ENCODE measurements at places on chromosomes 12 and 14.

- DNase-seq: peak; percentile 66
Measured at GRCh38 chr14:59918824-59919569, 947 bp upstream of the LRRC9 start.

DNA sequence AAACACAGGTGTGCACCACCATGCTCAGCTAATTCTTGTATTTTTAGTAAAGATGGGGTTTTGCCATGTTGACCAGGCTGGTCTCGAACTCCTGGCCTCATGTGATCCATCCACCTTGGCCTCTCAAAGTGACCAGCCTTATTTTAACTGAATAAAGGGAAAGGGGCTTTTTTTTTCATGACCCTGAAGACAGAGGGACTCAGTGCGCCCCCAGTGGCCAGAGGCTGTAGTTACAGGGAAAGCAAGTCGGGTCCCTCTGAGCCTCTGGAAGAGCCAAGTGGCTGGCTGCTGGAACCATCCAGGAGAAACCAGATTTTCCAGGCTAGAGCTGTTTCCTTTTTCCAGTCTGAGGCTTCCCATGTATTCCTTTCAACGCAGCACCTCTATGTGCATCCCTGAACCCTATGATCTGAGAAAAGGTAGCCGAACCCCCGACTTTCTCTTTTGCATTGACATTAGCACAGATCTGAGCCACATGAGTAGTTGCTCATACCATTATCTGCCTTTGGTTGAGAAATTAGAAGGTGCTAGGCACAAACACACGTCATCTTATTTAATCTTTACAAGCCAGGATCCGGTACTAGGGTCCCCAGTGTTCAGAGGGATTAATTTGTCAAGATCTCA is 342.7 kb downstream of the CACNA1C start:
- DNase-seq: peak; percentile 71

DNA sequence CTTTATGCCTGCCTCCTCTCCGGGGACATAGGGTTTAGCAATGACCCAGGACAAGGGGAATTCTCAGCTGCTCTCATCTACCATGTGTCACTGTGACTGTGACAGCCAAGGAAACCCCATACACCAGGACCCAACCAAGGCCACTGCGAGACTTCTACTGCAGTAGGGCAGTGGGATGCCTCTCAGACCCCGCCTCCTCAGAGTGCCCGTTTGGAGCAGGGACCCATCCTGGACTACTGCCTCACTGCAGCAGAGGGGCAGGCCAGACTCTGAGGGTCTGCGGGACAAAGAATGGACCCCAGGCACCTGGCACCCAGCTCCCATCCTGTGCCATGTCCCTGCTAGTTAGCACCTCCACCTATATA is 71.3 kb upstream of the DDX11 start:
- DNase-seq: no peak

DNA sequence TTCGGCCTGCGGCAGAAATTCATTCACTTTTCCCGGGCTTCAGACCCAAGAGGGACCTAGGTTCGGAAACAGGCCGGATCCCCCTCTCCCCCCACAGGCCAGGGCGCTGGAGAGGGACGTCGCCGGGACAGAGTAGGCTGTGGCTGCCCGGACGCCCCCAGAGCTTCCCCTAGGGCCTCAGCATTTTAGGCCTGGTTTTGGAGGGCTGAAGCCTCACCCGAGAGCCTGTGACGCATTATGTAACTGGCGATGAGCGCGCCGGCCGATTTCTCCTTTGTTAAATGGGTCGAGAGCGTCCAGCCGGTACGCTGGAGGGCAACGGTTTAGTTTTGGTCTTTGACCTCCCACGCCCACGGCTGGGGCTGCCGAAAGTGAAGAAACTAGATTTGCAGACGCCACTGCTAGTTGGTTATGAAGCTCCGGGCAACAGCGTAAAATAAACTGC is 657 bp downstream of the PEBP1 start:
- peak; percentile 52 for DNase-seq

GRCh38 chr12:113755098-113755497 is 211.0 kb downstream of the RBM19 start:
- DNase-seq: no peak

DNA sequence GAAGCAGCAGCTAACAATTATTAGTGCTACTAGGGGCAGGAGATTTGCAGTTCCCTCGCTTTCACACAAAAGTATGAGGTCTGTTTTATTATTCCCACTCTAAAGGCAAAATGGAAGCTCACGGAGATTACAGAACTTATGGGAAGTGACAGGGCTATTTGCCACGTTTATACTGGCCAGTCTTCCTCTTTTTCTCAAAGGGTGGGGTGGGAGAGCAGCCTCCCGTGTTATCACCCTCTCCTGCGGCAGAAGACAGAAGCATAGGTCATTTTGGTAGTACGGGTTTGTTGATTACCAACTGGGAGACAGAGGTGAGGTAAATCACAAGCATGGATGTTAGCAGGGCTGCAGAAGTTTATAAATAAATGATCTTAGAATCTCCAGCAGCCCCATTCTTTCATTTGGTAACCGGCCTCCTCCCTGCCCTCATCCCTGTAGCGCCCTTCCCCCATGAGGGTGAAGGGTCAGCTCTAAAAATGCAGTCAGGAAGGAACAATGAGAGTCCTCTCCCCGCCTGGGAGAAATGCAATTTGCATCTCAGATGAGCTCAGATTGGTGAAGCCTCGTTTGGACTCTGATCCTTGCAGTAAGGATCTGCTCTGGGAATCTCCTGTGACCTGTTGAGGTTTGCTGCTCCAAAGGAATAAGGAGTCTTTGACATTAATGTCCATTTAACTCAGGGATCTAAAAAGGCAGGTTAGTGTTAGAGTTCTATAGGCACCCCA is 44.7 kb upstream of the SINHCAF start:
- DNase-seq: peak; percentile 38

DNA sequence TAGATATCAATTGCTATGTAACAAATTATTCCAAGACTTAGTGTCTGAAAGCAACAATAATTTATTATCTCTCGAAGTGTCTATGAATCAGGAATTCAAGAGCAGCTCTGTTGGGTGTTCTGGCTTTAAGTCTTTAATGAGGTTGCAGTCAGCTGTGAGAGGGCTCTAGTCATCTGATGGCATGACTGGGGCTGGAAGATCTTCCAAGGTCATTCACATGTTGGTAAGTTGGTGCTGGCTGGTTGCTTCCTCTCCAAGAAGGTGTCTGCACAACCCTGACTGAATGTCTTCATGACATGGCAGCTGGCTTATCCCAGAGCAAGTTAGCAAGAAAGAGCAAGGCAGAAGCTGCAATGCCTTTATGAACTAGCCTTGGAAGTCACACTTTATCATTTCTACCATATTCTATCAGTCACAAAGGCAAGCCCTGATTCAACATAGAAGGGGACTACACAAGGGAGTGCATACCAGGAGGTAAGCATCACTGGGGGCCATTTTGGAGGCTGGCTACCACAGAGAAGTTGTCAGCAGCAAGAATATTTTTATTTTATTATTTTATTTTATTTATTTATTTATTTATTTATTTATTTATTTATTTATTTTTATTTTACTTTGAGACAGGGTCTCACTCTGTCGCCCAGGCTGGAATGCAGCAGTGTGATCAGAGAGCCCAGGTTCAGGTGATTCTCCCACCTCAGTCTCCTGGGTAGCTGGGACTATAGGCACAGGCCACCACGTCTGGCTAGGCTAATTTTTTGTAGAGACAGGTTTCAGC is 7.6 kb upstream of the SLC38A2 start:
- DNase-seq: no peak

DNA sequence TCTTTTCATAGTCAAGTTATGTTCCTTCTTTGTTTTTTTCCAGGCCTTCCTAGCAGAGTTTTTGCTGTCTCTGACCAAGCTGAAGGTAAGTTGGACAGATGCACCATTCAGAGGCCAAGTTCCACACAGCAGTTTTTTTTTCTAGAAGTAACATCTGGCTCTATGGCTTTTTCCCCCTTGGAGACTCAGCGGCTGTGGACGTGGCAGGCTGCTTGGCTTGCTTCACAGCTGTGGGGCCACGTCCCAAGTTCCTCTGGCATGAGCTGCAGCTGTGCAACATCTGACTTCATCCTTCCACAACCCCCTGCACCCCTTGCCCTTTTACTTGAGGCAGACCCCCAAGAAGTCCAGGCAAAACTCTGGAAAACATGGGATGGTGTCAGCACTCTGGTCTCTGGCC is 24.2 kb upstream of the RHOJ start:
- DNase-seq: peak; percentile 79

DNA sequence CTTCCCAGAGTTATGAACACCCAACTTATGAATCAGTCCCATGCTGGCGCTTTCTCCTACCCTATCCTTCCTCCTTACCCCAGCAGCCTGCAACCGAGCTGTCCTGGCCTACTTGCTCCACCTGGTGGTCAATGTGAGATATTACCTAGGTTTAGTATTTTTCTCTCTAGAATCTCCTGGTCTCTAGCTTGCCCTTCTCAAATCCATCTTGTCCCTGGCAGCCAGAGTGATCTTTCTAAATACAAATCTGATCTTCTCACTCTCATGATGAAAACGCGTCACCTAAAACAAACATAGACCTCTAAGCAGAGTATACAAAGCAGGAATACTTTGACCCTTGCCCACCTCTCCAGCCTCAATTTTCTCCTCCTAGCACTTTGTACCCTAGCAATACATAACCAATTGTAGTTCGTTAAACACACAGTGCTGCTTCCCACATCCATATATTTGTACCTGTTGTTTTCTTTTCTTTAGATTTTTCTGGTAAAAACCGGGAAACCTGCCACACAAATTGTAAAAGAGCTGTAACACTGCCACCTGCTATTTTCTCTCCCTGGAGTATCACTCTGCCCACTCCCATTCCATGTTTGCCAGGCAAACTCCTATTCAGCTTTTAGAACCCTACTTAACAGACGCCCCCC is 20.0 kb upstream of the TCP11L2 start:
- DNase-seq: peak; percentile 41

DNA sequence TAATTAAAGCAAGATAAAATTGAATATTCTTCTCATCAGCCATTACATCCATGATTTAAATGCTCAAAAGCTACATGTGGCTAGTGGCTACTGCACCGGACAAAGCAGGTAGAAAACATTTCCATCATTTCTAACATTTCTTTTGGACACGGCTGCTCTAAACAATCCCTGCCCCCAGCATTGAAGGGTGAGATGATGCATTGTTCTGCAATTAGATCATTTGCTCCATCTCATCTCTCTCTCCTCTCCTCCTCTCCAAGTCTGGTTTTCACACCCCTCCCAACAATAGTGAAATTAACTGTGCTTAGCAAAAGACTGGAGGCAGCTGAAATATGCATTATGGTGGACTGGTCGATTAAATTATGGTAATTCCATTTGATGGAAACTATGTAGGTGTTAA is 288.5 kb downstream of the KSR2 start:
- DNase-seq: peak; percentile 9

DNA sequence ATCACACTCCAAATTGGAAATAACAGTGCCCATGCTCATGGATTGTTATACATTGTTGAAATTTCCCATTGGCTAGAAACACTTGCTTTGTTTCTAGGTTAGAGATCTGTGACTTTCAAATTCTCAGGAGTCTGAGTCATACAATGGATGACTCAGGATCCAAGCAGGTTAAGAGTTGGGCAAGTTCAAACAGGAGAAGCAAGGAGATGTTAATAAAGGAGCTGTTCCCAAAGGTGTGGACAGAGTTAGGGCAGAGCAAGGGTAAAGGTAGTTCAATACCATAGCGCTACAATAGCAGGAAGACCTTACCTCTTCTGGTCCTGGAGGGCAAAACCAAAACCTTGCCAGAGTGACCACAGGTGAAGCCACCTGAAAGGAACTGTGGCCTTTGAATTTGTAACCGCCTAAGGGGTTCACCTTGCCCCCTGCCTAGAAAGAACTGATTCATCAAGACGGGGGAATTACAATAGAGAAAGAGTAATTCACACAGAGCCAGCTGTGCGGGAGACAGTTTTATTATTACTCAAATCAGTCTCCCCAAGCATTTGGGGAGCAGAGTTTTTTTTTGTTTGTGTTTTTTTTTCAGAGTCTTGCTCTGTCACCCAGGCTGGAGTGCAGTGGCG is 4.2 kb upstream of the AMN1 start:
- DNase-seq: no peak

All from tongue (tissue), 3 donors.